ENCODE measurements at places on chromosomes 16 and 17. TPM values are rescaled to one million over a fixed set of nuclear protein-coding genes. Genes with fewer than 3 reads are reported as not detected.

Gene WIPF2
- total RNA-seq = 25.9 TPM

Gene MOSMO
- 9.7 TPM for total RNA-seq

Gene RAD51D
- total RNA-seq = 11.1 TPM

Gene C16orf96
- total RNA-seq = 0.23 TPM

Gene SLC7A5
- total RNA-seq = 248 TPM

DNA sequence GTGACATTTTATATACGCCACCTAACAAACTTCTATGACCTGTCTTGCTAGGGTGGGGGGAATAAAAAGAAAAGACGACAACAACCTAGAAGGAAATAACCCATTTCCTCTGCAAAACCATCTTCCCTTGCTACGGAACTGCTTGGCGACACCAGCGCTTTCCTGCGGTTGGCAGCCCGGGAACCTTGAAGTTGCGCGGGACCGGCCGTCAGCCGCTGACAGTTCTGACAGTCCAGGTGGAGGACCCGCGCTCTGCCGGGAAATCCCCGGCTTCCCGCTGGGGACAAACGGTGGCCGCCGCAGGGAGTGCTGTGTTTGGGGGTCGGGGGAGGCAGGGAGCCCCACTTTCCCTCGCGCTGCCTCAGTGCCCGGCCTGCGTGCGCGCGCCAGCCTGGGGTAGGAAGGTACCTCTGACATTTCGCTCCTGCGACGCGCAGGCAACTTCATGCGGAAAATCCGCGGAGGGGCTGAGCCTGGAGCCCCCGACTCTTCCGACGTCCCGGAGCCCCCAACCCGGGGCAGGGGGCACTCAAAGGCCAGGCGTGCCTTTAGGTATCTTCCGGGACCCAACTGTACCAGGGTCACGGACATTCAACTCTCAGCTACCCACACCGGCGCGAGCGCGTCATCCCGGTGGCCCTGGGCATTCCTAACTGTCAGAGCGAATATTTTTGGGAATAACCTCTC lies 516 bp downstream of the SLC16A6 start:
- no peak for DNase-seq

- no peak for DNase-seq
Measured at GRCh38 chr16:17335826-17336529, 134.8 kb downstream of the XYLT1 start.

DNA sequence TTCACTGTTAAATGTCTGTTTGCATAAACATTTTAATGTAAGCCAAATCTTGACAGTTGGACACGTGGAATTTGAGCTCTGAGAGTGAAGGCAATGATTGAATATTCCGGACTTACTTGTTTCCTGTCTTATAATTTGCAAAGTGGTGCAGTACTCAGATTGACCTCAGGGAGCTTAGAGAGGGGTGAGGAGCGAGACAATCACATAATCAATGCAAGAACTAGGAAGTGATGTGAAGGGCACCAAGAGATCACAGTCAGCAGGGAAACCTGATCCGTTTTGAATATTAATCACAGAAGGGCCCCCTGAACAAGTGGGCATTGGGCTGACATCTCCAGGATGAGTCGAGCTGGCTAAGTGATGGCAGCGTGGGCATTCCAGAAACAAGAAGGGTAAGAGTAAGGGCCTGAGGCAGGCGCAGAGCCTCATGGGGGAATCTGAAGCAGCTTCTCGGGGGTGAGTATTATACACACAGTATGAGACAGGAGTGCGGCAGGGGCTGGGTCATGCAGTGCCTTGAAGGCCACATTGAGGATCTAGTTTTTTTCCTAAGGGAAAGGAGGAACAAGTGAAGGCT lies 26.1 kb downstream of the TEX2 start:
- no peak for DNase-seq

DNA sequence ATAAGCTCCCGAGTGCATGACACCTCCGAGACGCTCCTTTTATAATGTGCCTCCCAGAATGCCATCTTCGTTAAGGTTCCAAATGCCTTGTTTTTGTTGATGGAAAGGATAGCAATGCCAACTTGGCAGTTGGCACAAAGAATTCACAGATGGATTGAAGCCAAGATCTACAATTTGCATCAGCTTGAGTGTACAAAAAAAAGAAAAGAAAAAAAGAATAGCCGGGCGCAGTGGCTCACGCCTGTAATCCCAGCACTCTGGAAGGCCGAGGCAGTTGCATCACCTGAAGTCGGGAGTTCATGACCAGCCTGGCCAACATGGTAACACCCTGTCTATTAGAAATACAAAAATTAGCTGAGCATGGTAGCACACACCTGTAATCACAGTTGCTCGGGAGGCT lies 7.6 kb downstream of the TBC1D16 start:
- DNase-seq = no peak

- DNase-seq = no peak
Measured at GRCh38 chr17:75269844-75270217, 1.2 kb downstream of the MIF4GD start.

- no peak for DNase-seq
Measured at GRCh38 chr16:50335196-50335958, 33.4 kb downstream of the BRD7 start.

DNA sequence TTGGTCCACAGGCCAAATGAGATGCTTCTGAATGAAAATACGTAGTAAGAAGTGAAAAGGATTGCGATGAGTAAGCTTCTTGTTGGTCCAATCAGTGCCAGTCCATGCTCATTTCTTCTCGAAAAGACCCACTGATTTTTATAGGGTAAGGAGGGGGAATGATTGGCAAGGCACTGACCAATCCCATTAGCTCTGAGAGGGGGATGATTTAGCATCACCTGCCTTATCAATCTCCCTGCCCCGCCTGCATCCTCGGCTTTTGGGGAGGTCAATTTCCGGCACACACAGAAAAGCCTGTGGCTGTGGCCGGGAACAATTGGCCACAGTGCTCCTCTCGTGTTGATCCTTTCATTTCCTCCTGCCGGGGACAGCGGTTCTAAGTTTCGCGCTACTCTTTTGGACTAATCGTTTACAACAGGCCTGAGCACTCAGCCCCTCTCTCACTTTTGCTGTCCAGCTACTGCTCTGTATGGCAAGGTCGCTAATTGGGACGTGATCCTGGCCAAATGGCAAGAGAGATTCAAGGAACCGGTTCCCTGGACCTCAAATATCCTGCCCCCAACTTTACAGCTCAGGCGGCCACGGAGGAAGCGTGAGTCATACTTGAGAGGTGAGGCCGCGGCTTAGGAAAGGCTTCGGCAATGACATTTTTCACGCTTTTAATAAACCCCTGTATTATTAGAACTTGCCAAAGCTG lies 43.1 kb downstream of the TBX4 start:
- no peak for DNase-seq

- no peak for DNase-seq
Measured at GRCh38 chr16:73233329-73233765, 185.4 kb upstream of the ZFHX3 start.

DNA sequence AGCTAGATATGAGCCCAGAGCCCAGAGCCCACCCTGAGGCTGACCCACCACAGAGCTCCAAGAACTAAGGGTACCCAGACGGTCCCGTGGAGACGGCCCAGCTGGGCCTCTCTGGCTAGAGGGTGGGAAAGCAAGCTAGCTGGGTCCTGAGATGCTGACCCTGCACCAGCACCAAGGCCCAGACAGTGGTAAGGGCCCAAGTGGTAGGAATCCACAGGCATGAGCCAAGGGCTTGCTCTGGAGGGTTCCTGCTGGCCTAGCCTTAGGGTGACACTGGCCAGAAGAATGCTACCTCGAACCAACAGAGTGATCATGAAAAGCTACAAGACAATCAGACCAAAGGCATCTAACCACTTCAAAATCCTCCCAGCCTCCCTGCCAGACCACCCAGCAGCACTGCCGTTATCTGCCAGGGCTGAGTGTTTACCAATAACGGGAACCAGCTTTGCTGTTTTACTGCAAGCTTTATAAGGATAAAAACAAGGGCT lies 13.2 kb downstream of the HIC1 start:
- no peak for DNase-seq

DNA sequence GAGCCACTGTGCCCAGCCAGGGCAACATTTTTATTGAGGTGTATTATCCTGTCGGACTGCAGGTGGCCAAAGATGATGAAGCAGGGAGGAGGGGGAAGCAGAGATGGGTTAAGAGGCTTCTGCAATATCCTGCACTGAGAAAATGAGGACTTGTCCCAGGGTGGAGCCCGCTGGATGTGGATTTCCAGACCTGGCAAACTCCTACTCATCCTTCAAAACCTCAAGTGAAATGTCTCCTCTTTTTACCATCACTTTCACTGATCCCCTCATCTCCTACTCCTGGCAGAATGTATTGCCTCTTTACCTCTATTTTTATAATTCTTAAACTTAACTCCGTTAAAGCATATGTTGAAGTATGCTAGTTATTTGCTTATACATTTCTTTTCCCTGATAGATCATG lies 60.9 kb downstream of the MGAT5B start:
- DNase-seq = no peak

- DNase-seq = no peak
Measured at GRCh38 chr16:4868026-4868425, 20.7 kb downstream of the UBN1 start.

GRCh38 chr16:24423312-24423711 lies 116.1 kb upstream of the RBBP6 start:
- no peak for DNase-seq

GRCh38 chr17:34166352-34166751 lies 88.7 kb upstream of the CCL2 start:
- no peak for DNase-seq

GRCh38 chr16:72159386-72159785 lies 12.6 kb downstream of the PMFBP1 start:
- DNase-seq = no peak

- no peak for DNase-seq
Measured at GRCh38 chr17:67689534-67690177, 28.1 kb upstream of the NOL11 start.
